Activated CD8-positive, alpha-beta memory T cell treated with anti-CD3 and anti-CD28 coated beads for 1 hour (primary cell): ENCODE measurements at places on chromosomes 7 and 10.

DNA sequence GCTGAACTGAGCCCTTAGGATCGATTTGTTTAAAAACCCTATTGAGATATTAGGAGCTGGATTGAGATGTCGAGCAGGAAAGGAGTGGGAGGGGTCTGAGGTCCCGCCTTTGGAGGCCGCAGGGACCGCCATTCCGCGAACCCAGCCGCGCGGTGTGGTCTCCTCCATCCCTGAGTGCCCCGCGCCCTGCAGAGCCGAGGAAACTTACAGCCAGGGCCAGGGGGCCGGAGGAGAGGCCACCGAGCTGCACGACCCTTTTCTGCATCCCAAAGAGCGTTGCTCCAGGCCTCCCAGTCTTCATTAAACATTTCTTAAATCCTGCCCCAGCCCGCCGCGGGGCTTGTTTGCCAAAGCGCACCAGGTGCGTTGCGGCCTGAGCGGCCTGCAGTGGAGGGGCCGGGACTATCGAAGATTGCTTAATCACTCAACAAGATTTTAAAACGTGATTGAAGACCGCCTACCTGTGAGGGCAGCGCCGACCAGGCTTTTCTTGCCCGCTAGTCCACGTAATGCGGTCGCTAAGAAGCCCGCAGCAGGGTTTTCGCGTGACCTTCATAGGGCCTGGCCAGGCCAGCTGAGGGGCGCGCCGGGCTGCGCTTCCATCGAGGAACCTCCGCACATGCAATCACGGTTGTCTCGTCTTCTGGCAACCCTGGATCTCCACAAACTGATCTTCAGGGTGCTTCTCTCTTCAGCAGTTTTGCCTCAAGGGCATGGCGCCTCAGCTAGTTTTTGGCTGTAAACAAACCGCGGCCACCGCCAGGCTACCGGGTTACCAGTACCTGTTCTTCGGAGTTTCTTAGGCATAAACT, 2.0 kb upstream of the CTBP2 start:
- DNase-seq = no peak

DNA sequence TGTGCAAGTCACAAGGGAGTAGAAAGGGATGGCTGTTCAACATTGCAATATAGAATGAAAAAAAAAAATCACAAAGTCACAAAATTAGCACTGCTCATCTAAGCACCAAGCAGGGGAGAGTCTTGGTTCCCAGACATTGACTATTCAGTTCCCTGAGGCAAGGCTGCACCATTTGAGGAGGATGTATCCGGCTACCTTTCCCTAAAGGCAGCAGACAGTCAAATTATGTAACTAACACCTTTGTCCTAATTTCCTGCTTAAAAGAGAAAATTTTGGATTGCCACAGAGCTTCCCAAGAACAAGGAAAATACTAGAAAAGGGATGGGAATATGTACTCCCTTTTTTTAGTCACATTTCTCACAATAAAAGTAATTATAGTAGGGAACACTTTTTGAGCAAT, 148.1 kb downstream of the PCLO start:
- DNase-seq = no peak

DNA sequence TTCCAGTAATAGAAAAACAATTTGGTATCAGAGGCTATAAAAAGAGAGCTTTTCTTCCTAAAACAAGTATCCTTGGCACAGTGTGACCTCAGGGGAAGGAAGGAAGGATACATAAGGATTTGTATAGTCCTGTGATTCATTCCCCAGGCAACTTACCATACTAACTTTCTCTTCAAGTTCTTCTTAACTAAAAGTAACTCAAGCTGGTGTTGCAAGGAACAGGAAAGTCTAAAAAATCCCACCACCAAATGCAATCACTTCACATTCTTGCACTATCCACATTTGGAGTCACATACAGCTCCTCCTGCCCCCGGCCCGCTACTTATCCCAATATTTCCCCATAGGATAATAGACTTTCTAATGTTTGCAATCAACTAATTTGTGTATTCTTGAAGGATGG, 84.8 kb downstream of the PRKAG2 start:
- no peak for DNase-seq

GRCh38 chr7:114112806-114113205, 194.0 kb upstream of the PPP1R3A start:
- no peak for DNase-seq
